SJSA1 (cell line): ENCODE measurements at places on chromosomes 6 and 20.

- no peaks in the 10 kb centered on the region for H3K4me1 ChIP-seq
- no peaks in the 10 kb centered on the region for H3K36me3 ChIP-seq
- no peak overlapping the region for H3K27ac ChIP-seq
Measured at GRCh38 chr20:15700147-15700765, 873.0 kb downstream of the KIF16B start.

DNA sequence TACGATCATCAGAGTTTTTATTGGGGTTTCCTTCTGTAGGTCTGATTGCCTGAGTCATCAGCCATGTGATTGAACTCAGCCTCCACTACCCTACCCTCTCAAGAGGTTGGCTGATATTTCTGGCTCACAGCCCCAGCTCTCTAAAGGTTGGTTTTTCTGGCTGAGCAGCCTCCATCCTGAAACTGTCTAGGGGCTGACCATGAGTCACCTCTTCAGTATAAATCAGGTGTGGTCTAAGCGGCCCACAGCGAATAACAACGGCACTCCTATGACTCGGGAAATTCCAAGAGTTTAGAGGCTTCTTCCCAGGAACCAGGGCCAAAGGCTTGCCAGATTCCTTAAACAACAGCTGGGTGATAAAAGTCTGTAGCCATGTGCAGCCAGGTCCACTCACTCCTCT, 115.5 kb downstream of the SOD2 start:
- no peaks in the 10 kb centered on the region for H3K36me3 ChIP-seq
- H3K27me3 ChIP-seq: no peaks in the 10 kb centered on the region
- H3K4me3 ChIP-seq: no peak overlapping the region
- peaks cover 13% of the 10 kb centered on the region for H3K4me1 ChIP-seq
- no peak overlapping the region for H3K27ac ChIP-seq

- H3K27ac ChIP-seq: peak overlapping the region; percentile 3; the same call in 1 of the 2 replicates
- peaks cover 18% of the 10 kb centered on the region for H3K4me1 ChIP-seq
- H3K4me3 ChIP-seq: no peak overlapping the region
Measured at GRCh38 chr6:121434037-121434770, 1.2 kb upstream of the GJA1 start.

GRCh38 chr6:75906871-75907270, 157.8 kb downstream of the MYO6 start:
- DNase-seq: no peak
- H3K27ac ChIP-seq: no peak overlapping the region
- no peaks in the 10 kb centered on the region for H3K4me1 ChIP-seq
- no peaks in the 10 kb centered on the region for H3K36me3 ChIP-seq

- H3K36me3 ChIP-seq: peaks cover 50% of the 10 kb centered on the region
- no peak overlapping the region for H3K27ac ChIP-seq
- no peak overlapping the region for H3K4me3 ChIP-seq
- no peak for DNase-seq
- peaks cover 3% of the 10 kb centered on the region; the same call in 1 of the 2 replicates for H3K4me1 ChIP-seq
Measured at GRCh38 chr20:63692436-63693082, 3.9 kb upstream of the TNFRSF6B start.

GRCh38 chr6:73769976-73770375, 74.0 kb downstream of the CD109 start:
- no peak overlapping the region for H3K4me3 ChIP-seq
- H3K27ac ChIP-seq: no peak overlapping the region
- no peak for DNase-seq
- H3K36me3 ChIP-seq: peaks cover 8% of the 10 kb centered on the region
- no peaks in the 10 kb centered on the region for H3K27me3 ChIP-seq

GRCh38 chr6:110708295-110708950, 106.8 kb downstream of the CDK19 start:
- no peaks in the 10 kb centered on the region for H3K36me3 ChIP-seq
- peaks cover 4% of the 10 kb centered on the region for H3K4me1 ChIP-seq
- no peak overlapping the region for H3K4me3 ChIP-seq

DNA sequence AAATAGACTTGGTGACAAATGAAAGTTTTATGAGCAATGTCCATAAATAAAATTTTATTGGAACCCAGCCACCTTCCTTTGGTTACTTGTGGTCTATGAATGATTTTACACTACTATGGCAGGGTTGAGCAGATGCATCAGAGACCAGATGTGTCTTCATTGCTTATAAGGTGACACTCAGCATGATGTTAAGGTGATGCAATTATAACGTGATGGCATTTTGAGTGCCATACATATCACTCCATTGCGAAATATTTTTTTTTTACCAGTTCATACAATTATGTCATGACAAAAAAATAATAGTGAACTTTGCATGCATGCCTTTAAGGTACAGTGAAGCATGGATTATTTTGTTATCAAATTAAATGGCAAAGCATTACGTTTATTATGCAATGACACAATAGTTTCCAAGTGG, 96.0 kb downstream of the ADTRP start:
- no peak for DNase-seq
- H3K36me3 ChIP-seq: no peaks in the 10 kb centered on the region; the same call in 1 of the 2 replicates
- no peaks in the 10 kb centered on the region for H3K27me3 ChIP-seq
- H3K27ac ChIP-seq: no peak overlapping the region
- peaks cover 19% of the 10 kb centered on the region for H3K4me1 ChIP-seq

- DNase-seq: no peak
- H3K27me3 ChIP-seq: no peaks in the 10 kb centered on the region
- H3K4me1 ChIP-seq: peaks cover 7% of the 10 kb centered on the region
- 0 out of 2 replicates have a peak, but pooled peaks cover under 1% of the 10 kb centered on the region for H3K36me3 ChIP-seq
- no peak overlapping the region for H3K4me3 ChIP-seq
Measured at GRCh38 chr6:133778414-133779130, 110.3 kb upstream of the TCF21 start.

DNA sequence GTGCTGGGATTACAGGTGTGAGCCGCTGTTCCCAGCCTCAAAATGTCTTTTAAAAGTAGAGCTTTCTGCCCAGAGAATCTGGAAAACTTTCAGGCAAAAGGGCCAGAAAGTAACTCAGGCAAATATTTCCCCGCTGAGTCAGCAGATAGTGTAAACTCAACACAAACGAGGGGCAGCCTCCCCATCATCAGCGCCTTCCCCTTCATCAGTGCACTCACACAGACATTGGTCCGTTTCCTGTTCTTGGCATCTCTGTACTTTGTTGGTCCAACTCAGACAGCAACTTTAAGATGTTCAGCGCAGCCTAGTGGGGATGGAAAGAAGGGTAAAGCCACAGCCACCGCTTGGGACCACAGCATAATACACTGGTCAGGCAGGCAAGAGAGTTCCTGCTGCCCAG, 69.5 kb downstream of the CSE1L start:
- H3K27ac ChIP-seq: no peak overlapping the region
- no peak overlapping the region for H3K4me3 ChIP-seq
- peaks cover 68% of the 10 kb centered on the region for H3K36me3 ChIP-seq
- DNase-seq: no peak
- H3K27me3 ChIP-seq: no peaks in the 10 kb centered on the region
- H3K4me1 ChIP-seq: no peaks in the 10 kb centered on the region

- no peaks in the 10 kb centered on the region for H3K36me3 ChIP-seq
- H3K4me3 ChIP-seq: no peak overlapping the region
- H3K27me3 ChIP-seq: no peaks in the 10 kb centered on the region
- H3K27ac ChIP-seq: no peak overlapping the region
Measured at GRCh38 chr6:25564943-25565342, 87.1 kb upstream of the SCGN start.

GRCh38 chr6:119283979-119284545, 65.5 kb downstream of the MAN1A1 start:
- H3K4me1 ChIP-seq: no peaks in the 10 kb centered on the region
- no peak overlapping the region for H3K27ac ChIP-seq
- H3K4me3 ChIP-seq: no peak overlapping the region
- H3K27me3 ChIP-seq: no peaks in the 10 kb centered on the region
